ENCODE measurements at places on chromosomes 13 and 19.

GRCh38 chr13:45626731-45627374 lies 11.3 kb upstream of the ERICH6B start:
- DNase-seq, result no peak

- DNase-seq, result no peak
Observed at GRCh38 chr13:104837756-104838155, 1697.7 kb downstream of the EFNB2 start.

- no peak for DNase-seq
Observed at GRCh38 chr13:109779876-109780510, 6.4 kb downstream of the IRS2 start.

DNA sequence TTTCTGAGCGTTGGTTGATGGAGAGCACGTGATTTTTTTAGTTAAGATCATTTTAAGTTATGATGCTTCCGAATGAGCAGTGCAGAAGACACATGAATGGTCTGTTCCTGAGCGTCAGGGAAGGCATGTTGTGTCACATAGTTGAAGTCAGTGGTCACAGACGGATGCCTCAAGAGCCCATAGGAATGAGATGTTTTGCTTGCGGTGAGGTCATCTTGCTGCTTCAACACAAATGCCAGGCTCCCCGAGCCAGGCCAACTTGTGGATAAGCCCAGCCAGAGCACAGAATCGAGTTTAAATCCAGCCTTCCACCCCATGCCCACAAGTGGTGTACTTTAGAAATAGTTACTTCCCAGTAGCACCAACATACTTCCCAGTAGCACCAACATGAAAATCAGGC lies 5.4 kb downstream of the UPF3A start:
- DNase-seq, result no peak

GRCh38 chr19:18657590-18658365 lies 20.9 kb downstream of the KLHL26 start:
- DNase-seq, result no peak

DNA sequence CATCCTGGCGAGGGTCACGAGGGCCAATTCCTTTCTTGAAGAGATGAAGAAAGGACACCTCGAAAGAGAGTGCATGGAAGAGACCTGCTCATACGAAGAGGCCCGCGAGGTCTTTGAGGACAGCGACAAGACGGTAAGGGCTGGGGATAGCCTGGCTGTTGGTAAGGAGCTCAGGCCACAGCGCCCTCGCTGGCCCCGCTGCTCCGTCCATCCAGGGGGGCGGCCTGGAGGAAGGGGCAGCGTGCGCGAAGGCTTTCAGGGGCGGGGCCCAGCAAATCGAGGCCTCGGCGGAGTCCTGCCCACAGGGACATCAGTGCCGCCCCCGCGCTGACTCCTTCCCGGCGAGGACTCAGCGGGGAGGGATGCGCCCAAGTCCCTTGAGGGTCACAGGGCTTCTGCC lies 6.9 kb downstream of the F10 start:
- no peak for DNase-seq

DNA sequence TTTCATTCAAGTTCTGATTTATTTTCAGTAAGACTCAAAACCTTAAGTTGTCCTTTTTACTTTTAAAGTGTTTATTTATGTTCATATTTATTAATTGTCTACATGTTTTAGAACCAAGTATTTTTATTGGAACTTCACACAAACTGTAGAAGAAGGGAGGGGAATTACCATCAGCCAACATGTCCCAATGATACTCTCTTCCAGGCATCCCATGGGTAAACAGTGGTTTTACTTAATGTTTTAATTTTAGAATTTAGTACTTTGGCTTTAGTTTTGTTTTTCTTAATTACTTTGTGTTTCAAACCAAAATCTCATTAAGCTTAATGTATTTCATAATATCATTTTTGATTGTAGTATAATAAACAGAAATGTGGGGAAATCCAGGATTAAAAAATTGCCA lies 5.2 kb downstream of the TNFSF13B start:
- no peak for DNase-seq

- no peak for DNase-seq
Observed at GRCh38 chr19:47663911-47664771, 49.1 kb upstream of the EHD2 start.

DNA sequence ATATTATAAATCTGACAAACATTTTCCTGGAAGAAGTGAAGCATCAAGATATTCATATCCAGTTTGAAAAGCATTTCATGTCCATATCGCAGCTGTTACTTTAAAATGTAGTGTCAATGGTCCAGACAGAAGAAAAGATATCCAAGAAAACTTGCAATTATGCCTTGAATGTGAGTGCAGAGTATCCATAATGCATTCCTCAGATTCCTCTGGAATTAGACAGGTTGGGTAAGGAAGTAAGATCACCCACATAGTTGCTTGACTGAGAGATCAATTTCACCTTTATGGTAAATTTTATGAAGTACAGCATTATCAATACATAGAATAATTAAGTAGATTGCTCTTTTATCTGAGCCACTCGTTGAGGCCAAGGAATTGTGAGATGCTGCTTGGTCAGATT lies 327.0 kb upstream of the SLITRK5 start:
- no peak for DNase-seq

- DNase-seq, result no peak
Observed at GRCh38 chr13:75739244-75739868, 103.2 kb downstream of the LMO7 start.

DNA sequence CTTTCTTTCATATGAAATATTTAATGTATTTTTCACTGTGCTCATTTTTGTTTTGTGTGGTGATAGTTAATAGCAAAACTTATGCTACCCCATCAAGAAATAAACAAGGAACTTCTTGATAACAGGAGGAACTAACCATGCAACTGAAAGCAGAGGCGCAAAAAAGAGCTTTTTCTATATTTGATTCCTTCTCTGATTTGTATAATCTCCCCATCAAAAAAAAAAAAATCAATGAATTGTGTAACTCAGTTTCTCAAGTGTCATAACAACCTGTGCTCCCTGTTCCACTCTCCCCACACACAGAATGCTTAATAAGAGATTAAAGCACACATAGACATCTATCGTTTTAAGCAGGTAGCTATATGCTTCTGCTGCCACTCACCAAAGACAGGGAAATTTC lies 67.3 kb upstream of the MED4 start:
- no peak for DNase-seq

DNA sequence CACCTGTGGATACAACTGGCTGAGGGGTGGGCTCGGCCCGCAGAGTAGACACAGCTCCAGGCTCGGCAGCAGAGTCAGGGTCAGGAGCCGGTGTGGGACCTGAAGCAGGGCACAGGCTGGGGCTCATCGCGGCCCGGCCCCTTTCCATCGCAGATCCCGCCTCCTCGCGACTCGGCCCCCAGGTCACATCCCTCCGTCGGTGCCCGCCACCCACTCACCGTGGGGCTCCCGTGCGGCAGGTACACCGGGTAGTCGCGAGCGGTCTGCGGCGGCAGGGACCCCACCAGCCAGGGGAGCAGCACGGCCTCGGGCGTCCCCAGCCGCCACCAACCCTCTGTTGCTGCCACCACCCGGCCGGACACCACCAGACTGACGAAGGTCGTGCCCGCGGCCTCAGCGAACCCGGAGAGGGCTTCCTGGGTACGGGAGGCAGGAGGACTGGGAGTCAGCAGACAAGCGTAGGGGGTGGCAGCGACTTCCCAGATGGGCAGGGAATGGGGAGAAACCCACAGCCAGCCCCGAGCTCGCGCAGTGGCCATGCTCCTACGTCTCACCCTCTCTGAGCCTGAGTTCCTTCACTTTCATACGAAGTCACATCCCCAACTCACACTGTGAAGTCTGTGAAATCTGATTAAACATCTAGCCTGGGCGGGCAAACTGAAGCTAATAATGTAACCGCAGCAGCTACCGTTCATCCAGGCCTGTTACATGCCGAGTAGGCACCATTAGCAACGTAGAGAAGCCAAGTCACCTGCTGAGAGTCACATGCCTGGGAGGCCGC lies 3.7 kb downstream of the FUZ start:
- DNase-seq, result no peak

GRCh38 chr19:435056-435706 lies 25.7 kb downstream of the SHC2 start:
- no peak for DNase-seq
